ENCODE measurements at places on chromosomes 1 and 21.
A peak's percentile ranks its signal among the peaks of the same experiment; 100 is the strongest.

GRCh38 chr1:15172405-15173259 is 19.1 kb downstream of the TMEM51 start:
- DNase-seq = peak; percentile 66

DNA sequence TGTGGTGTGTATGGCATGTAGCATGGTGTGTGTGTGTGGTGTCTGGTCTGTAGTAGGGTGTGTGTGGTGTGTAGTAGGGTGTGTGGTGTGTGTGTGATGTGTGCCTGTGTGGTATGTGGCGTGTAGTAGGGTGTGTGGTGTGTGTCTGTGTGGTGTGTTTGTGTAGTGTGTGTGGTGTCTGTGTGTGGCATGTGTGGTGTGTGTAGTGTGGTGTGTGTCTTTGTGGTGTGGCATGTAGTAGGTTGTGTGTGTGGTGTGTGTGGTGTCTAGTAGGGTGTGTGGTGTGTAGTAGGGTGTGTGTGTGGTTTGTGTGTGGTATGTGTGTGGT is 85.5 kb downstream of the SYT2 start:
- DNase-seq = no peak

GRCh38 chr1:19203440-19203839 is 6.6 kb downstream of the UBR4 start:
- DNase-seq = no peak

GRCh38 chr21:45184869-45185268 is 102.8 kb downstream of the POFUT2 start:
- DNase-seq = no peak

GRCh38 chr21:40054403-40054802 is 187.2 kb downstream of the PCP4 start:
- no peak for DNase-seq

DNA sequence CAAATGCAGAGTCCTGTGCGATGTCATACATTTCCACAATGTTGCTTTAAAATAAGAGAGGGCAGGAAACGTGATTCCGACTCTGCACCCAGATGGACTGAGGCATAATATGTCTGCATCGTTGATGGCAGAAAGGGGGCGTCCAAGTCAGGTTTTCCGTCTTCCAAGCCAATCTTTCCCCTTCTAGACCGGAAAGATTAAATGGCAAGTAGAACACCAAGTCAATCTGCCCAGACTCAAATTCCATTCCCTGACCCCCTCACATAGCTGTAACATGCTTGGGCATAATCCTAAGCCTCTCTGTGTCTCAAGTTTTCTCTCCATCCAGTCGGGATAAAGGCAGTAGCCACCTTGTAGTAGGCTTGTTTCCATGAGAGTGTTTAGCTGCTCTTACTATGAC is 14.4 kb downstream of the PCP4 start:
- DNase-seq = no peak

GRCh38 chr1:32337855-32338636 is 2.0 kb upstream of the MARCKSL1 start:
- peak; percentile 69 for DNase-seq

- no peak for DNase-seq
Observed at GRCh38 chr21:36103434-36103833, 31.4 kb upstream of the CBR3 start.

DNA sequence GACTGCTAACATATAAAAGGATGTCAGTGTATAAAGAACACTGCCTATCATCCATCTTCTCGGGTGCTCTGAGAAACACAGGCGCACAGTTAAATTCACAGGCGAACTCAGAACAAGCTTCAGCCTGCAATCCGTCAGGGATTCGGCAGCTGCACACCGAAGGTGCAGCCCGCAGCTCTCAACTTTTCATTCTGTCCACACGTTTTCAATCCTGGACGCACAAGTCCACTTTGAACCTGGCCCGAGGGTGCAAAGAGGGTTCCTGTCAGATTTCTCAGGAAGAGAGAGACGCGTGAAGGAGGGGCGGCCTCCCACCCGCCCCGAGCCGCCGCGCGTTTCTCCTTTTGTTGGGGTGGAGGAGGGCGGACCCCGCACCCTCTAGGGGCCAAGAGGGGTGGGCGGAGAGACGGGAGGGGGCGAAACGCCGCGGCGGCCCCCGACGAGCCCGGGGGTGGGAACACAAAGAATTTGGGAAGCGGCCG is 724 bp downstream of the DOCK7 start:
- peak; percentile 16 for DNase-seq

- no peak for DNase-seq
Observed at GRCh38 chr1:201192261-201192788, 1.7 kb downstream of the IGFN1 start.

DNA sequence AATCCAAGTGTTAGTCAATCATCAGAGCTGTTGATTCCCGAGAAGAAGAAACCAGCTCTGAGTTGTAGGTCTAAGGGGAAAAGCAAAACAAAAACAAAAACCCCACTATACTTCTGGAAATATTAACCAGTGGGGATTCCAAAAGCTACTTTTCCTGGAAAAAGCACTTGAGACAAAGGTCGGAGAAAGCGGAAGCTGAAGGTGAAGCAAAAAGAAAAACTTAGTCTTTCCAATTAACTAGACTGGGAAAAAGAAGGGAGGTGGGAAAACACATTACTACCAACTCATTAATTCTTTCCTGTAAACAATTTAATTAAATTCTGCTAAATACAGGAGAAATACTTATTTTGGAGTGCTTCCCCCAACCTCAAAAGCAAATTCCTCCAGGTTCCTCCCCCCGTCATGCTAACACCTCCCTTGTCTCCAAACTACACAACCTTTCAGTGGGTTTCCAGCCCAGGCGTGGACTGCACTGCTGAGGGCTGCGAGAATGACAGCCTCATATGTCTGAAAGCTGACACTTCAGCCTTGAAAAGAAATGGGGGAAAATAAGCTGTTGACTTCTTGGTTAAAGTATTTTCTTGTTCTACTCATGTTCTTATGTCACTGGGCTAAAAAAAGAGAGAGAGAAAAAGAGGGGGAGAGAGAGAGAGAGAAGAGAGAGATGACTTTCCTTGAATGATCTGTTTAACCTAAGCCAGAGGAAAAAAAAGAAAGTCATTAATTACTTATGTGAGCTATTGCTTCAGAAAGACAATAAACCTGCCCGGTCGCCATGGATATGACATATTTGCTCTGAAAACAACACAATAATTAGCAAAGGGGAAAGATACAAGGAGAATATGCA is 5.1 kb downstream of the CASZ1 start:
- peak; percentile 72 for DNase-seq

DNA sequence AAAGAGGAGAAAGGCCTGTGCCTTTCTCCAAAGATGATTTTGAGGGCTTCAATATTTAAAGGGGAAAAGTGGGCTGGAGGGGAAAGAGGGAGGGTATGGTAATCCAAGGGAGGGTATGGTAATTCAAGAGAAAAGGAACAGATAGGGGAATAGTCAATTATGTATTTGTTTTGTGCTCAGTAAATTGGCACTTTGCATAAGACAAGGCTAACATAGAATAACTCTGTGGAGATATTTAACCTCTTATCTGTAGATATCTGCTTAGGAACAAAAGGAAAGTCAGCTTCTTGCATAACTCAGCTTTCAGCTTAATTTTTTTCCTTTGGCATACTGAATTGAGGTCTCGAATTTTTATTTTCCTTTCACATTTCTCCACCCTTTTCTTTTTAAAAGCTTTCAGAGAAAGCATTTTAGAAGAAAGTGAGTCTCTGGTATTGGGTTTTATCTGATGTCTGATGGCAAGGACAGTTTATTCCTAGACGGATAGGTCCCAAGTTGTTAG is 119.9 kb upstream of the F3 start:
- DNase-seq = no peak

DNA sequence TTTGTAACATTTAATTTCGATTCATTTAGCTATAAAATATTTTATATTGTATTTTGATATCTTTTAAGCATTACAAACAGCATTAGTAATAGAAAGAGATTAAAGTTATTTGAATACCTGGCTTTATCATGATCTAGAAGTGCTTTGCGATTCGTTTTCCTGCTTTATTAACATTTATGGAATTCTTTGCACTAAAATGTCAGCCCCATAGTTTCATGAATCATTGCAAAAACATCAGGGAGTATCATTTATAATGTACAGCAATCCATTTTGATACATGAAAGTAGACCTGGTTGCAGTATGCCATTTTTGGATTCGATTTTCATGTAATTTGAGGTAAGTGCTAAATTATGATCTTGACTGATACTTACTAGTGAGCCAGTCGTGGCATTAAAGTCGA is 108.0 kb upstream of the DPYD start:
- no peak for DNase-seq

Data from large intestine (tissue), 12 donors.